ENCODE measurements at places on chromosomes 12 and 14.

GRCh38 chr12:73413974-73414373 lies 1123.7 kb upstream of the ATXN7L3B start:
- DNase-seq = no peak

DNA sequence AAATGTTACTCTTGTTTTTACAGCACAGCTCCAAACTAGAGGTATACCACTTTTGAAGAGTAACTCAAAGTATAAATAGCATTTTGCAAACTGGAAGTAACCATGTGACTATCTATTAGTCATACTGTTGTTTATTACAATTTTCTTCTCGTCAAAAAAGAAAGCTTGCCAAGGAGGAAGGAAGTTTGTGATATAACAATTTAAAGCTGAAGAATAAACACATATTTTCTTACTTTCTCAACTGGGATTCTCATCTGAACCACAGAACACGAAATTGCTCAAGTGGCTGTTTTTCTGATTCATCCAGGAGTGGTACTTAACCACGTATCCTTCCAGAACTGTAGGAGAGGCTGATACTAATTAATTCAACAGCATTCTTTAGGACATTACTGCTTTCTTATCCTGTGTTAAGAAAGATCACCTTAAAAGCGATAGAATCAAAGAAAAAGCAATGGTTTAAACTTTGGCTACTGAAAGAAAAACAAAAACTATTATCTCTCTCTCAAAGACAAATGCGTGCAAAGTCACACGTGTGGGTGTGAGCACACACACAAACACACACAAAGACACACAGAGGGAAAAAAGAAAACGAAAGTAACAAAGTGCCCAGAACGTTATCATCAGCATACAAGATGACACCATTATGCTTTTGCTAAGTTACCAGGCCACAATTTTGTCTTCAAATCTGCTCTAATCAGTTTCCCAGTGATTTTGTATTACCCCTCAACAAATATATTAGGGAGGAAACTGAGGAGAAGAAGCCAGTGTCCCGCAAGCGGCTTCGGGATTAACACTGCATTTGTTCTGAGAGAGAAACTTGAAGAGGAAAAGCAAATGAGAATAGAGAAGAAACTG lies at the start of gene CLEC2B:
TSS of gene CLEC2B (minus strand) at position 48 of the 855 bp plus-strand sequence.
- no peak for DNase-seq

DNA sequence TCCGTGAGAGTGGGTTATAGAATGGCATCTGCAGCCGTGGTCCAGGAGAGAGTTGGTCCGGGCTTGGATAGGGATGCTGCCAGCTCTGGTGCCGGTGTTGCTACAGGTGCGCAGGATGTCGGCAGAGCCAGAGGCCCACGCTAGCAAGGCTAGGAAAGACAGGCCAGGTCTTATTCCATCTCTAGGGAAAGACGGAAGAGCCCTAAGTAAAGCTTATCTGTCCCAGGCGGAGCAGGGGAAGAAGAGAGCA lies 485 bp upstream of the PSME1 start:
- no peak for DNase-seq

- DNase-seq = no peak
Measured at GRCh38 chr14:61374284-61374683, 52.9 kb downstream of the PRKCH start.

GRCh38 chr14:61836184-61836583 lies 74.0 kb downstream of the SNAPC1 start:
- no peak for DNase-seq

GRCh38 chr12:4135919-4136605 lies 137.5 kb upstream of the CCND2 start:
- DNase-seq = peak; percentile 60

- no peak for DNase-seq
Measured at GRCh38 chr12:132398386-132398991, 69.1 kb upstream of the GALNT9 start.

- DNase-seq = no peak
Measured at GRCh38 chr12:79012636-79013035, 148.1 kb downstream of the SYT1 start.

- no peak for DNase-seq
Measured at GRCh38 chr14:99660006-99660566, 15.2 kb downstream of the HHIPL1 start.

DNA sequence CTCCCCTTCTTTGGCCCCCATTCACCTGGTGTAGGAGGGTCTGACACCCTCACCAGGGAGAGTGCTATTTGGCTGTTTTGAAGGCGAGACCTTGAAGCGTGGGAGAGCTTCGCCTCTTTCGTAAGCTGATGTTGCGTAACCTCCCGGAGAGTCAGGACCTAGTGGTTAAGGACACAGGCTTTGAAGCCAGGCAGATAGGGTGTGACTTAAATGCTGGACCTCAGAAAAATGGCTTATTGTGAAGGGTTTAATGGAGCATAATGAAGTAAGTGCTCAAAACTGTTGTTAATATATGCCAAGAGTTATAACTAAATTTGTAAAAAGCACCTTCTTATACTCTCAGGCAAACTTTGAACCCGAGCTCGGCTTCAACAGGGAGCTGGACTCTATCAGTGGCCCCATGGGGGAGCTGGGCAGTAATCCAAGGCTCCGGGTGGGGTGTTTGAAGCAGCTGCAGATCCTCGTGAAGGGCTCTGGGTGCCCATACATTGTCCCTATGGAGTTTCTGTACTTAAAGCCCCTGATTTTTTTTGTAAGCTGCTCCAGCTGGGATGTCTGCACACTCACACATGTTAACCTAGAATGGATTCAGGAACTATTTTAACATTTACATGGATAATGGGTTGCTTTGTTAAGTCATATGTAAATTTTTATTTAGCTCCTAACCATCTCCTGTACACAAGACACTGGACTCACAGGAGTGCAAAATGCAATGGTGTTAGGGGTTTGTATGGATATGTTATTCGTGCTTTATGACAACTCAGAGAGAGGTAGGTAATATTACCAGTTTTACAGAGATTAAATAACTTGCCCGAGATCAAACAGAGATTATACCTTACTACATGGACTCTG lies 26.0 kb downstream of the PPFIBP1 start:
- no peak for DNase-seq
